Right cardiac atrium (tissue), 5 donors: ENCODE measurements at places on chromosomes 16 and 17.
A peak's percentile ranks its signal among the peaks of the same experiment; 100 is the strongest.

DNA sequence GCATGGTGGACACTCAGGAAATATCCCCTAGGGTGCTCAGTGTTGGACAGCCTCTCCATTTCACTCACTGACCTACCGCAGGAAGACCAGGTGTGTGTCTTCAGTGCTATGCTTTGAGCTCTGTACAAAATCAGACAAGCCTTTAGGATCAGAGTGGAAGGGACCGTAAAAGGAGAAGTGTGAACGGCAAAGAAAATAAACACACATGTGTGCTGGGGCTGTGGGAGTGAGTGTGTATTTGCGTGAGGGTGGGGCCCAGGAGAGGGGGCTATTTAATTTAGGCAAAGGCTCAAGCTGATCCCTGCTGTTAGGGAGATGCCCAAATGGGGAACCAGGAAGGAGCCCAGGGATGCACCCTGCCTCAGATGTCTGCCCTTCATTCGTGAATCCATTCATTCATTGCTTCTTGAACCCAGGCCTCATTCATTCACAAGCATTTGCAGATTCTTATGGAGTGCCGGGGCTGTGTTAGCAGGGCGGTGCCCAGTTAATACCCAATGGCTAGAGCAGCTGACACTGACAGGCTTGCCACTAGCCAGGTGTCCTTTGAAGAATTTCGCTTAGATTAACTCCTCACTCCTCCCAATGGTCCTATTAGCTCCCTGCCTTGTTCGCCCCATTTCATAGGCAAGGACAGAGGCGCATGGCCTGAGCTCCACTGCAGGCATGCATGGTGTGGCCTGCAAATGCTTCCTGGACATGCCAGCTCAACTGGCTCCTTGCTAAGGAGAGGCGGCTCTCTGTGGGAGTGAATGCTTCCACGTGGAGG, 296.7 kb upstream of the FOXF1 start:
- no peak for DNase-seq

DNA sequence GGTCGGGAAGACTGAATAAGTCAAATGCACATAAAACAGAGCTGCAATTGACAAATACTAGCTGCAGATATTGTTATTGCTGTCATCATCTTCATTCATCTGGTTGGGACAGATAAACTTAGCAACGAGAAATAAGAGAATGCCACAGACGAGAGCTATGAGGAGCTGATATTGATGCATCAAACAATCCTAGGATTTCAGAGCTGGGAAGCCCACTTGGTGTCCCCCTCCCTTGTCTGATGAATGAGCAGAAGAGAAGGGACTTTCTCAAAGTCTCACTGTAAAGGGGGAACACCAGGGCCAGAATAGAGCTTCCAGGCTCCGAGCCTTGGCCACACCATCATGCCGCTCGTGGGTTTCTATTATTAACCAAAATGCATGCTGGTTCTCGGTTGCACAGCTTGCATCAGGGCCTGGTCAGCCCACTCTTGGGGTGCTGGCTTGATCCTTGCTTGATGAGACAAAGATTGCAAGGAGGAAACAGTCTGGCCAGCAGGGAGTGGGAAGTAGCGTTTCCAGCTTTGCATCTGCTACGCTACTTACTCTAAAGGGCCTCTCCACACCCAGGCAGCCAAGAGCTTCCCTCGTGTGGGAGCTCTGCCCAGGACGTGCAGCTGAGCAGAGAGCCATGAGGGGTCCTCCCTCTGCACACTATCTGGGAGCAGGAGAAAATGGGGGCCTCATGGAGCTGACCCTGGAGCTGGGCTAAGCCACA, 28.4 kb upstream of the EMP2 start:
- DNase-seq: no peak

DNA sequence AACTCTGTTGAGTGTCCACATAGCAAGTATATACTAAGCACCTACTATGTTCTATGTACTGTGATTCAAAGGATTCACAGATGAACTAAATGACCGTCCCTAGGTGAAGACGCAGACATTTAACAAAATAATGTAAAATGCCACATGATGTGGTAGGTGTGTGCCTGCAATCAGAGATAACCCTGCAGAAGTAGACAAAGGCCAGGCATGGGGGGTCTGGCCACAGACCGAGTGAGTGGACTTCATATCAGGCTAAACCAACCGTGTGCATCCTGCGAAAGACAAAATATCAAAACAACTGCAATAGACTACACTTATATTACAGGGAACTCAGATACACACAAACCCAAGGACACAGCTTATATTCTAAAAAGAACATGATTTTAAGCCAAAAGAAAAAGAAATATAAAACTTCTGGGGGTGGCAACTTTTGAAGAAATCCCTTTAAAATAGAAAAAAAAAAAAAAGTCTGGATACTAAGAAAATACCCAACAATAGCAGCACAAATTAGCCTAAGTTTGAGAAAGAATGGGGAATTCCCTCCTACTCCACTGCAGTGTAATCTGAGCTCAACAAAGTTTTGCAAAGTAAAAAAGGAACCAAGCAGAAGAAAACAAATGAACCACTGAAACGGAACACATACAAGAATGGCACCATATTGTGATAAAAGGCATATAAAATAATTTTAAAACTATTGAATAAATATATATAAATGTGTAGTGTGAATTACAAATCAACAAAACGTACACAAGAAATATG, 12.3 kb downstream of the HSDL1 start:
- DNase-seq: no peak

- DNase-seq: no peak
These were observed 163.4 kb downstream of the SEC14L1 start for GRCh38 chr17:77304051-77304745.

GRCh38 chr17:29376667-29377270, 13.4 kb upstream of the TAOK1 start:
- DNase-seq: peak; percentile 68

DNA sequence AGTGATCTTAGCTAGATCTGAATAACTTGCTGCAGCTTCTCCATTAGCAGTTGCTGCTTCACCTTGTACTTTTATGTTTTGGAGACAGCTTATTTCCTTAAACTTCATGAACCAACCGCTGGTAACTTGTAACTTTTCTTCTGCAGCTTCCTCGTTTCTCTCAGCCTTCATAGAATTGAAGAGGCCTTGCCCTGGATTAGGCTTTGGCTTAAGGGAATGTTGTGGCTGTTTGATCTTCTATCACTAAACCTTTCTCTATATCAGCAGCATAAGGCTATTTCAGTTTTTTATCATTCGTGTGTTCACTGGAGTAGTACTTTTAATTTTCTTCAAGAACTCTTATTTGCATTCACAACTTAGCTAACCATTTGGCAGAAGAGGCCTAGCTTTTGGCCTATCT, 21.5 kb upstream of the TMEM92 start:
- no peak for DNase-seq

DNA sequence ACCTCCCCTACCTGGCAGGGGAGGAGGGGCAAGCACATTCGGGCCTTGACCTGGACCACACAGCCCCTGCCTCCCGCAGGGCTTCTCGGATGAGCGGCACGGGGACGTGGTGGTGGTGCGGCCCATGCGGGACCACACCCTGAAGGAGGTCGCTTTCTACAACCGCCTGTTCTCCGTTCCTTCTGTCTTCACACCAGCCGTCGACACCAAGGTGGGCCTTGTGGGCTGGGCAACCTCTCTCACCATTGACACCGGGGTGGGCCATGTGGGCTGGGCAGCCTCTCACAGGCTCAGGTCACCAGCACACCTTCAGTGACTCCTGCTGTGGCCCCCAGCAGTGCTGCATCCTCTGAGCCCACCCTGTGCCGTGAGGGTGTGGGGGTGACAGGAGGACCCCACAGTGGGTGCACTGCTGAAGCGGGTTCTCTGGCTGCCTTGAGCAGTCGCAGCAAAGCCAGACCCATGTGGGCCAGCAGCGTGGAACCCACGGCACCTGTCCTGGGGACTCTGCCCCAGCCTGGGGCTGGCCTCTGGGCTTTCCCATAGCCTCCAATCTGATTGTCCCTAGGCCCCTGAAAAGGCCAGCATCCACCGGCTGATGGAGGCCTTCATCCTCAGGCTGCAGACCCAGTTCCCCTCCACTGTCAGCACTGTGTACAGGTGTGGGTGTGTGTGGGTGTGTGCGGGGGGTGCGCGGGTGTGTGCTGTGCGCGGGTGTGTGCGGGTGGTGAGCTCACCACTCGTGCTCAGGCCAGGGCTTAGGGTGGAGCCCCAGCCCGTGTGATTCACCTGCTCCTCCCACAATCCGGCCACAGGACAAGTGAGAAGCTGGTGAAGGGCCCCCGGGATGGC, 7.5 kb downstream of the CTU2 start:
- no peak for DNase-seq

- DNase-seq: peak; percentile 77
These were observed 25.7 kb downstream of the CHD9 start for GRCh38 chr16:53080345-53081031.

DNA sequence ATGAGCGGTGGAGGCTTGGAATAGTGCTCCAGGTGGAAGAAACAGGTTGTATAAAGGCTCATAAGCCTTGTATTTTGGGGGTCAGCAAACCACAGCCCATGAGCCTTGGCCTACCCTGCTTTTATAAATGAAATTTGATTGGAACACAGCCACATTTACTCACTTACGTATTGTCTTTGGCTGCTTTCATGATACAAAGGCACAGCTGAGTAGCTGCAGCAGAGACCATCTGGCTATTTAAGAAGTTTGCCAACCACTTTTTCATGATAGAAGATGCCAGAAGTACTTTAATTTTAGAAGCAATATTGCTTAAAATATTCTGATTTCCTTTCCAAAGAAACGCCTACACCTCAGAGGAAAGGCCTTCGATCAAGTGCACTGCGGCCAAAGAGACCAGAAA, 73.8 kb downstream of the C17orf58 start:
- no peak for DNase-seq

GRCh38 chr17:82400830-82401229, 17.3 kb upstream of the HEXD start:
- DNase-seq: no peak

- DNase-seq: no peak
These were observed 31.7 kb downstream of the DRC3 start for GRCh38 chr17:18004345-18004744.

- DNase-seq: no peak
These were observed 57.0 kb downstream of the NSRP1 start for GRCh38 chr17:30173649-30174048.

GRCh38 chr16:78443542-78444364, 344.3 kb downstream of the WWOX start:
- DNase-seq: peak; percentile 52

GRCh38 chr17:80558046-80558445, 13.4 kb downstream of the RPTOR start:
- no peak for DNase-seq

- no peak for DNase-seq
These were observed 90.6 kb downstream of the CACNG3 start for GRCh38 chr16:24346734-24347133.

DNA sequence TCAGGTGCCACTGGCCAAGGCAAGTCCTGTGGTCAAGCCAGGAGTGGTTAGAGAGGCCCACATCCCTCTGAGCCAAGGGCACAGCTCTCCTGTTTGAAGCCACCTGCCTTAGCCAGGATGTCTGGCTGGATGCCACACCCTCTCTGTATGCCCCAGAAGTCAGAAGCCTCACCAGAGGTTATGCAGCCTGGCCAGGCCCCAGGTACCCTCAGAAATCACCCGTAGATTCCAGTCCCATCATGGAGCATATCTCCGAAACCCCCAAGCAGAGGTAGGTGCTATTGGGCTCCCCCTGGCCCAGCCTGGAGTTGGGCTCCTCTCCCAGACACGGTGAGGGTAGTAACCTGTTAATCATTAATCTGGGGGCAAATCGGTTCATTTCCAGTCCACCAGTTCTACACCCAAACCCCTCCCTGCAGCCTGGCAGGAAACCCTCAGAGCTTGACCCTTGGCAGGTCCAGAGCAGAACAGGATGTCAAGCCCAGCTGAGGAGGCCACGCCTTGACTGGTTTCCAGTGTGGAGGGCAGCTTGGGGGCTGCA, 60.6 kb upstream of the TMEM97 start:
- peak; percentile 65 for DNase-seq

GRCh38 chr17:72887917-72888316, 204.6 kb downstream of the SLC39A11 start:
- DNase-seq: no peak

DNA sequence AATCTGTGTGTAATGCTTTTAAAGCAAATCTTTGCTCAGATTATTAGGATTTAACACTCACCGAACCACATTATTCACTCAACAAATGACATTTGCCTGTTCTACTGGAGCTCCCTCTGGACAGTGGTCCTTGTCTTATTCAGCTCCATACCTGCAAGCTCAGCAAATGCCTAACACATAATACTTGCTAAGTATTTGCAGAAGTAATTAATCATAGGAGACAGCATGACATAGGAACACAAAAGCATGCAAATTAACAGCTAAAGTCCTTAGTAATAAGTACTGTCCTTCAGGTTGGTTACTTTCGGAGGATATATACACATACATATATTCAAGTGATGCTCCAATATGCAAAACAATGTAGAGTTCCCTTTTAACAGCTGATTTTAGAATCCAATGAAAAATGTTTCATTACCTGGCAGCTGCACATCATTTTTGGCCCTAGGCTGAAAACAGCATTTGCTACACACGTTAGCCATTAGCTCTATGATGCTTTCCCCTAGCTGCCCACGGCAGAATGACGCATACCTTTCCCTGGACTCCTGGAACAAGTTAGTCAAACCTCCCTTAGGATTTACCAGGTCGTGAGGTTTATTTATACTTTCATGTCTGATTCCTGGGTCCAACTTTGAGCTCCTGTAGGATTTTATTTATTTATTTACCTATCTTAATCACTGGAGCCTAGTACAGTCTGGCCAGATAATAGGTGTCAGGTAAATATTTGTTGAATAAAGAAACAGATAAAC, 8.6 kb downstream of the BRD7 start:
- DNase-seq: no peak

- DNase-seq: no peak
These were observed 28.1 kb downstream of the MAPK8IP3 start for GRCh38 chr16:1734123-1734522.

GRCh38 chr16:6247775-6248174, 1084.9 kb upstream of the RBFOX1 start:
- no peak for DNase-seq

GRCh38 chr17:9336817-9337216, 238.8 kb downstream of the STX8 start:
- DNase-seq: no peak

- DNase-seq: no peak
These were observed 840 bp upstream of the CD300LB start for GRCh38 chr17:74532115-74532514.

- no peak for DNase-seq
These were observed 28.1 kb upstream of the SIAH1 start for GRCh38 chr16:48413272-48413671.

DNA sequence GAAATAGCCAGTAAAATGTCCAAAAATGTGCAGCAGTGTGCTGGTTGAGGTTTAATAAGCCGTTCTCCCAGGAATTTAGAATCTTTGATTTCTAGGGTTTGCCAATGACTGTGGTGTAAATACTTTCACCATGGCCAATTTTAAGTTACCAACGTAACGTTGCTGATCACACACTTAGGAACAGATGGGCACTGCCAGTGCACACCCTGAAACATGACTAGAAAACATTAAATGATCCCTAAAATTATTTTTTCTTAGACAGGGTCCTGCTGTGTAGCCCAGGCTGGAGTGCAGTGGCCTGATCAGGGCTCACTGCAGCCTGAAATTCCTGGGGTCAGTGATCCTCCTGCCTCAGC, 3.2 kb downstream of the CA5A start:
- no peak for DNase-seq

- DNase-seq: no peak
These were observed 132.0 kb downstream of the SNX11 start for GRCh38 chr17:48239603-48239995.
